ENCODE measurements at places on chromosomes 6 and 20. TPM values are rescaled to one million over a fixed set of nuclear protein-coding genes. Genes with fewer than 3 reads are reported as not detected.

Gene NCOA7
- total RNA-seq, result 47.8 TPM

Gene ZNF165
- 2.0 TPM for total RNA-seq

- no peak for DNase-seq
Observed at GRCh38 chr6:140460267-140460666, 1085.8 kb upstream of the CITED2 start.

Gene TNNC2
- total RNA-seq, result not detected

- DNase-seq, result no peak
Observed at GRCh38 chr6:15080895-15081294, 165.0 kb upstream of the JARID2 start.

DNA sequence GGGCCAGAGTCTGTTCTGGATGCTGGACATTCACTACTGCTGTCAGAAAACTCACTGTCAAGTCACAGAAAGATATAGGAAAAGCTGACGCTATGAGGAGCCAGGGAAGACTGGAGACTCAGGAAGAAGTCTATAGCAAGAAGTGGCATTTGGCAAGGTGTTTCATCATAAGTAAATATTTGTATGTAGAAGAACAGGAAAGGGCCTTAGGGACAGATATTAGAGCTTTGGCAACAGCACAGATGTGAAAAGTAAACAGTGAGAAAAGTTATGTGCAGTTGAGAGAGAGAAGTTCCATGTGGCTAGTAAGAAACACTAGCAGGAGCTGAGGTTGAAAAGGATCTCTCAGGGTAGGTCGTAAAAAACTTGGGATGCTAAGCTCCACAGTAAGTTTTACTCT is 868.9 kb downstream of the PHF3 start:
- DNase-seq, result no peak

- DNase-seq, result peak; percentile 62
Observed at GRCh38 chr6:28953039-28953584, 29.3 kb upstream of the TRIM27 start.

DNA sequence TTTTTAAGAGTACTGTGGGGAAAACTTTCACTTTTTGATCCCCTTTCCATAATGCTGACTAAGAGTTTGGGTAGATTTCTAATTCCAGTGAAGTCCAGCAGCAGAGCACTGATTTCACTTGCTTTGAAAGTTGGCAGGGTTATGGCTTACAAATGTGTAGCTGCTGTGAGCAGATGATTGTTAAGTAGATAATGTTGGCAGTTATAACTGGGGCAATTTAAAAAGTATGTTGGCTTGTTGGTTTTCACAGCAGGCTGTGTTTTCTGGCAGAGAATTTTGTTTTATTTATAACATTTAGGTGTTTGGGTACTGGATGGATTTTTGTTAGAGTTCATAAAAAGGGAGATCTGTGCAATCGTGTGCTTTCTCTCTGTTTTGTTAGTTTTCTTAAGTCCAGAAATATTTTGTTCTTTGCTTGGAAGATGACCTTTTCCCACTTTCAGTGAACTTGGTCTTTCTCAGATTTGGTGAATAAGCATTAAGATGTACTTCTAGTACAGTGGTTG is 31.4 kb downstream of the AFDN start:
- DNase-seq, result no peak

DNA sequence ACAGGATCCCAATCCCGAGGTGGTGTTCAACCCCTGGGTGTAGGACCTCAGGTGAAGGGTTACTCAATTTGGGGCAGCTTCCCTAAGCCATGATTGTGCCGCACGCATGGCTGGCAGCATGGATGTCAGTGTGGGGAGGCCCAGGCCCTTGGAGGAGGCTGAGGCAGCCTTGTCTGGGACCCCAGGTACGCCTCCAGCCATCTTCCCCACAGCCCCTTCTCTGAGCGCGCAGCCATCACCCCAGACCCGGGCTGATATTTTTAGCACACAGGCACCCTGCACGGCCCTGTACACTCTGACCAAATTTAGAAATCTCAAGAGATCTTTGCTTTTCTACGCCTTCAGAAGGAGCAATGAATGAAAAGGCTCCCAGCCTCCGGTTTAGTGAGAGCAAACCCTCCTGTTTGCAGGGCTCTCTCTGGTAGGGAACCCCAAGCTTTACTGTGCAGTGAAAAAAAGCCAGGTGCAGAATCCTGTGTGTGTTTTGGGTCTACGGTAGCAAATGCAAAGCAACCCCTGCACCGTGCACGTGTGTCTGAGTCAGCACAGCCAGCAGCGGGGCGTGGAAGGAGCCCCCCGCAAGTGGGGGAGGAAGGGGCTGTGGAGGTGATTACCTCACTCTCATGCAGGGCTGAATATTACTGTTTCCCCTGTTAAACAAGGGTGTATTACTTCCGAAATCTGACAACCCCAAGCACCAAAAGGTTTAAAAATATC is 44.3 kb downstream of the CTCFL start:
- peak; percentile 43 for DNase-seq

DNA sequence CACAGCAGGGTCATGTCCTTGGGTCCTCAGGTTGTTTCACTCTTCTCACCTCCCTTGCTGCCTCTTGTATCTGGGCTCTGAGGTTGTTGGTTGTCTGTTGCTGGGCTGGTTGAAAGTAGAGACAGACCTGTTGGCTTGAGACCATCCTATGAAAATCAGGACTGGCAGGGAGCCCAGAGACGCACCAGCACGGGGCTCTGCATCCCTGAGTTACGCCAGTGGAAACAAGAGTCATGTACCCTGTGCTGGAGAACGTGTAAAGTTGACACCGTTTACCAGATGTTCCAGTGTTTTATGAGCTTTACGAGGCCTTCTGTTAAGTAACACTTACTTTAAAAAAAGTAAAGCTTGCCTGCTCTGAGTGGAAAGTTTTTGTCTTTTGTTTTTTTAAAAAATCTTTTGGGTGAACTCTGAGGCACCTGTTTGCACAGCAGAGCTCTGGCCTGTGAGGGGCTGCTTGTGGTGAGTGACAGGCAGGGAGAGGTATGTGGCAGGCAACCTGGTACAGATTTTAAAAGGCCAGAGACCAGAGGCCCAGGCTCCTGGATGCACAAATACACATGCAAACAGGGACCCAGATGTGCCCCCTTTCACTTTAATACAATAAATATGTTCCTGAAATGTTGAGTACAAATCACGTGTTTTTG is 260.0 kb upstream of the SUPT3H start:
- no peak for DNase-seq

GRCh38 chr6:12911427-12911826 is 194.9 kb downstream of the PHACTR1 start:
- no peak for DNase-seq

Gene CYB5R4
- 27.7 TPM for total RNA-seq

Gene DNAAF9
- total RNA-seq, result 0.78 TPM

Gene MAK
- total RNA-seq, result 0.35 TPM

All from activated T-cell treated with anti-CD3 and anti-CD28 coated beads, Interleukin-2, amount 50 U/mL, for 4 hours (primary cell).